ENCODE measurements at places on chromosomes 12 and 14. TPM values are rescaled to one million over a fixed set of nuclear protein-coding genes. Genes with fewer than 3 reads are reported as not detected.

RASSF3 gene
- 25.8 TPM for polyA plus RNA-seq

NOXRED1 gene
- 0.61 TPM for polyA plus RNA-seq

KLRC4 gene
- polyA plus RNA-seq, result not detected

KRT81 gene
- polyA plus RNA-seq, result not detected

KIF26A gene
- not detected for polyA plus RNA-seq

ADAMTS20 gene
- polyA plus RNA-seq, result not detected

AKAP3 gene
- polyA plus RNA-seq, result 1.2 TPM

CIDEB gene
- 26.2 TPM for polyA plus RNA-seq

RERG gene
- not detected for polyA plus RNA-seq

OVCH1 gene
- not detected for polyA plus RNA-seq

LRIG3 gene
- 0.03 TPM for polyA plus RNA-seq

TMEM132D gene
- not detected for polyA plus RNA-seq

KRT83 gene
- not detected for polyA plus RNA-seq

ATF7IP gene
- polyA plus RNA-seq, result 28.1 TPM

PARP11 gene
- polyA plus RNA-seq, result 6.4 TPM

ANO2 gene
- not detected for polyA plus RNA-seq

RABGGTA gene
- 134 TPM for polyA plus RNA-seq

CIROP gene
- not detected for polyA plus RNA-seq

C12orf76 gene
- 16.6 TPM for polyA plus RNA-seq

CEBPE gene
- polyA plus RNA-seq, result 0.45 TPM

LIN7A gene
- polyA plus RNA-seq, result 0.10 TPM

PLCZ1 gene
- not detected for polyA plus RNA-seq

TAS2R9 gene
- polyA plus RNA-seq, result not detected

All from B cell (primary cell).